ENCODE measurements at places on chromosomes 16 and 17. TPM values are rescaled to one million over a fixed set of nuclear protein-coding genes. Genes with fewer than 3 reads are reported as not detected.

DNA sequence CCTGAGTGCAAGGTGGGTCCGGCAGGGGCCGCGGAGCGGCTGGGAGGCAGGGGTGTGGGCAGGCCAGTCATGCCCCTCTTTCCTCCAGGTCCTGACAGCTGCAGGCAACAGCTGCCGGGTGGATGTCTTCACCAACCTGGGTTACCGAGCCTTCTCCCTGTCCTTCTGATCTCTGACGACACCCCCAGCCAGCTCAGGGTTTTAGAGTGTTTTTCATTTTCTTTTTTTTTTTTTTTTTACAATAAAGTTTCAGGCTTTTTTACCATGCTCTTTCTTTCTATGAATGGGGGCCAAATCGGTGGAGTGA is 3.6 kb downstream of the THOC6 start:
- no peak for DNase-seq

Gene CMTM1
- total RNA-seq: 12.3 TPM

DNA sequence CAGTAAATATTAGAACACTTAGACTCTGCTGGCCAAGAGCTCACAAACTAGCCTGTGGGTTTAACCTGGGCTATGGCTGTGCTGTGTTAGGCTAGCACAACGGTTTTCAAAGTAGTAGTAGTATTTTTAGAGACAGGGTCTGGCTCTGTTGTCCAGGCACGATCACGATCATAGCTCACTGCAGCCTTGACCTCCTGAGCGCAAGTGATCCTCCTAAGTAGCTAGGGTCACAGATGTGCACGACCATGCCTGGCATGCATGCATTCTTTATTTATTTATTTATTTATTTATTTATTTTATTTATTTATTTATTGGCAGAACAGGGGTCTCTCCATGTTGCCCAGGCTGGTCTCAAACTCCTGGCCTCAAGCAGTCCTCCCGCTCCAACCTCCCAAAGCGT is 10.3 kb downstream of the MRPL27 start:
- DNase-seq: no peak

GRCh38 chr17:50947782-50948543 is 81.8 kb upstream of the TOB1 start:
- no peak for DNase-seq

DNA sequence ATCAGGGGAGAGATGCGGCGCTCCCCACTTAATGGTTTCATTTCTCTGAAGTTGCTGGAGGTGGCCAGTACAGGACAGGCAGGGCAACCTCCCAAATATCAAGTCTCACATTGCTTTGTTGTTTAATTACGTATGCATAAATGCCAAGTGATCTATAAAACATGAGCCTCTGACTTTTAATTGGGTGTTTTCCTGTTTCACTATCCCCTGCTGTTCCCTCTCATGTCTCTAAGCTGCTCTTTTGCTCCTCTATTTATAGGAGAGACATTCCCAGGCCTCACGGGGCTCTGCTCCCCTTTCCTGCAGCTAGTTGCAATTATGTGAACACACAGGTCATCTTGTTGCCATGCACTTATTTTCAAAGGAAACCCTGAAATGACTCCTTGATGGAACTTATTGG is 1173.5 kb upstream of the GOT2 start:
- no peak for DNase-seq

GRCh38 chr16:85869785-85870558 is 29.0 kb upstream of the IRF8 start:
- no peak for DNase-seq

- peak; percentile 60 for DNase-seq
These were observed 111.1 kb downstream of the SMG6 start for GRCh38 chr17:2192367-2193057.

GRCh38 chr16:67166598-67167168 is 2.1 kb downstream of the HSF4 start:
- no peak for DNase-seq

Gene TUBD1
- total RNA-seq: 12.3 TPM

Gene PLA2G10
- total RNA-seq: not detected
